ENCODE measurements at places on chromosomes 2 and 18.

DNA sequence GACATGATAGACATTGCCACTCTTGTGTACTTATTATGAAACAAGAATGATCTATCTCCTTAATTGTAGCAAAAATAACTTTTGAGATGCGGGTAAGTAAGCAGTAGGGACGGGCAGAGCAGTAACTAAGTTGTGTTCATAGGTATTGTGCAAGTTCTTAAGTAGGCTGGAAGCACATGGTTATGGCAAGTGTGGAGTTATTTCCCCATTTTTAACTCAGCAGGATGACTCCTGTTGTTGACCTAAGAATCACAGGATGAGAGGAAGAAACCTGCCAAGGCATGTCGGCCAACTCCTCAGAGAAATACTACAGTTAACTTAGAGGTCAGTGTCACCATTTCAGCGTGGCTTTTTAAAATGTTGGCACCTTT is 51.1 kb upstream of the FN1 start:
- no peak for DNase-seq

DNA sequence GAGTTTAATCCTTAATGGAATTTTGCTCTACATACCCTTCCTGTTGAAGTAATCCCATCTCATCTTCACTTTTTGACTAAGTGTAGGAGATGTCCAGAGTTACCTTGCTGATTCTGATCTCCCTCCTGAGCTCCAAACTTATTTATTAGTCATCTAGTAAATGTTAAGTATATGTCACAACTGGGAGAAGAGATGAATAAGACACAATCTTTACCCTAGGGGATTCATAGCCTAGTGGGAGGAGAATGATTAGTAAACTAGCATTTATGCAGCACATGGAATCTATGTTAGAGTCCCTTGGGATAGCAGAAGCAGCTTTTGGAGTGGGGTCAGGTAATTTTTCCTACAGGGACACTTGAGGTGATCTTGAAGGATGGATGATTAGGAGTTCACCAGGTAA is 20.7 kb downstream of the ACVR2A start:
- DNase-seq, result no peak

- no peak for DNase-seq
Observed at GRCh38 chr2:172998547-172999272, 76.9 kb upstream of the MAP3K20 start.

DNA sequence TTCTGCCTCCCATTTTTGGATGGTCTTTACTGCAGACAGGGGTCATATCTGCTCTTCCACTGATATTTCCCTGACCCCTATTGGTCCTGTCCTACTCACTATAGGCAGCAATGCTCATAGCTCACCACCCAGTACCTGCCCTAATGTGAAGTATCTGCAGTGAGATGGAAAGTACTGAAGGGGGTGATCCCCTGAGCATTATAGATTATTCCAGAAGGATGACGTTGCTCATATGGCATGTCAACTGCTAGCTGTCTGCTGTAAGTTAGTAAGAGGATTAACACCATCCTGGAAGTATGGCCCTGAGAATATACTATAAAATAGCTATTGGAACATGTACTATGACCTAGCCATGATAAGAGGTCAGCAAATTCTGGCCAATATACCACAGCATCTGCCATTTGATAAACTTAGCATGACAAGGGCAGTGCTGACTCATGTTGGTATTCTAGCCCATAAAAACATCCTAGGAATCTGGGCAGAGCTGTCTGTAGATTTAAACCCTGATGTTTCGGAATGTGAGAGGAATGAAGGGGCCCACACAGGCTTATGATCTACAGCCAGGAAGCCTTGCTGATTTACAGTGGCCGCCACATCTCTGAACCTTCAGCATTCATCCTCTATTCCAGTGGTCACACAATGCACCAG is 451.4 kb downstream of the TNS1 start:
- DNase-seq, result no peak

DNA sequence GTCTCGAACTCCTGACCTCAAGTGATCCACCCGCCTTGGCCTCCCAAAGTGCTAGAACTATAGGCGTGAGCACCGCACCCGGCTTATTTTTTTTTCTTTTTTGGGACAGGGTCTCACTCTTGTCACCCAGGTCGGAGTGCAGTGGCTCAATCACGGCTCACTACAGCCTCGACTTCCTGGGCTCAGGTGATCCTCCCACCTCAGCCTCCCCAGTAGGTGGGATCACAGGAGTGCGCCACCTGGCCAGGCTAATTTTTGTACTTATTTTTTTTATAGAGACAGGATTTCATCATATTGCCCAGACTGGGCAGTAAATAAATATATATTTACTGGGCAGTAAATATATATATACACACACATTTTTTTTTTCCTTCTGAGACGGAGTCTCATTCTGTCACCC is 2.6 kb downstream of the ATP5F1A start:
- DNase-seq, result no peak

DNA sequence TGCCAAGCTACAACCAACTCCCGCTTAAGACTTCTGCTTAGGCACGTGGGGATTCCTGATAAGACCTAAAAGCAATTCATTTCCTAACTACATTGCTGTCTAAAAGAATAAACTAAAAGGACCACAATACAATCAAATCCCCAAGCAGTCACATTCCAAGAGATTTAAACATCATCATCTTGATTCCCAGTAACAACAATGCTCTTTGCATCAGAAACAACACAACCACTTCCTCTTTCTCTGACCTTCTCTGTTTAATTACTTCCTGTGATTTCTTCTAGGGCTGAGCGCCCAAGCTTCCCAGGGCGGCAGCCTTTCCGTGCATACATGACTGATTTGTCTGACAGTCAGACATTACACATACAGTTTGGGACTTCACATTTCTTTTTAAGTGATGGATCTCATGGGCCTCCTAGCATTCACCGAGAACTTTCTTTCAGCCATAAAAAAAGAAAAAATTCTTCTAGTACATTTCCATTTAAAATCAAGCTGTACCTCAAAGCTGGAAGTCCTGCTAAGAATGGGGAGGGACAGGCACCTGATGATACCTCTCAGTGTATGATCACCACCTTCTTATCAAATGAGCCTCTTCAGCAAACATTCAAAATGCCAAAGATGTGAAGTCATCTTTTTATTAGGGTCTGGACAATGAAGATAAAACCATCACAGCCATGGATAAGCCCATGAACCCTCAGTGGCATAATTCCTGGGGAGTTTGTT is 11.5 kb downstream of the SPRED2 start:
- DNase-seq, result no peak

DNA sequence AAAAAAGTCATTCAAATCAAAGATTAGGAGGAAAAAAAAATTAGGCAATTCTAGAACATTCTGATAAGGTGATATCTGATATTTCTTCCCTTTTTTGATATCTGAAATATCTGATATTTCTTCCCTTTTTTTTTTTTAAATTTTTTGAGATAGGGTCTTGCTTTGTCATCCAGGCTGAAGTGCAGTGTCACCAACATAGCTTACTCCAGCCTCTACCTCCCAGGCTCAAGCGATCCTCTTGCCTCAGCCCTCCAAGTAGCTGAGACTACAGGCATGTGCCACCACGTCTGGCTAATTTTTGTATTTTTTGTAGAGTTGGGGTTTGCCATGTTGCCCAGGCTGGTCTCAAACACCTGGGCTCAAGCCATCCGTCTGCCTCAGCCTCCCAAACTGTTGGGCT is 33.9 kb downstream of the MEX3C start:
- no peak for DNase-seq

DNA sequence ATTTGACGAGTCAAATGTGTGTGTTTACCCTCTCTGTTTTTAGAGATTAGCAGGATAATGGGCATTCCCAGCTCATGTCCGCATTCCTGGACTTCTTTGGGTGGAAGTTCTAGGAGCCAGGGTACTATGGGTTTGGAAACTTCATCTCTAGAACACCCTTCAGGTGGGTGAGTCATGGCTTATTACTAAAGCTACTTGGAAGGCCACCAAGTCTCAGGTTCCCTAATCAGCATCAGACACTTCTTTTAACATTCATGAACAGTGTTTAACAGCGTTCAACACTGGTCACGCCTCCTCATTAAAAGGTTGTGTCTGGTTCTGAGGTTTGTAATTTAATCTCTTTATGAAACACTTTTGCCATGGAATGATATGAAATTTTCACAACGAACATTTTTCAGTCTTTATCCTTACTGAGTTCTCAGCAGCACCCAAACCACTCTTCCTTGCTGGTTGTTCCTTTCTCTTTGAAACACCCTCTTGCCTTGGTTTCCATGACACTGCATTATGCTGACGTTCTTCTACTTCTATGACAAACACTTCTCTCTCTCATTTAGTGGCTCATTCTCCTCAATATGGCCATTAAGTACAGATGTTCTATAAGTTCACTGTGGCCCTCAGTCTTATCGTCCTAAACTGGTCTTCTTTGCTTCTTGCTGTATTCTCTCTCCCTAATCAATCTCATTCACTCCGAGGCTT is 49.3 kb downstream of the MMADHC start:
- DNase-seq, result no peak

GRCh38 chr2:95274291-95275150 is at the start of gene PROM2:
PROM2 (plus strand) TSS chr2:95274449; CDS start chr2:95274586, 137 bp downstream.
- DNase-seq, result no peak

DNA sequence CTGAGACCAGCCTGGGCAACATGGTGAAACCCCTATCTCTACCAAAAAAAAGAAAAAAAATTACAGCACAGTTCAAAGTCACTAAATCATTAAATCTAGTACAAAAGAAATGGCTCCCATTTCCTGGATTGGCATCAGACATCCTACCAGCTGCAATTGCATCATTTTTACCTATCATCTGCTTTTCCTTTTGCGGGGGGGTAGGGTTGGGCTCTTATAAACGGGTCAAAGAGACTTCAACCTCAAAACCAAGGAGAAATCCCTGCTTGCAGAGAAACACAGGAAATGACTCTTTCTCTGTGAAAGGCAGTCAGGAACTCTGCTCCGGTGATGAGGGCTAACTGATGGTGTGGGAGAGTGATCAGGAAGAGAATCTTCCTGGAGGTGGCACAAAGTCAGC is 45.3 kb upstream of the RFX8 start:
- no peak for DNase-seq

GRCh38 chr2:48274040-48274439 is 255.9 kb upstream of the STON1 start:
- DNase-seq, result no peak

GRCh38 chr2:69620870-69621269 is 22.7 kb downstream of the AAK1 start:
- DNase-seq, result no peak

DNA sequence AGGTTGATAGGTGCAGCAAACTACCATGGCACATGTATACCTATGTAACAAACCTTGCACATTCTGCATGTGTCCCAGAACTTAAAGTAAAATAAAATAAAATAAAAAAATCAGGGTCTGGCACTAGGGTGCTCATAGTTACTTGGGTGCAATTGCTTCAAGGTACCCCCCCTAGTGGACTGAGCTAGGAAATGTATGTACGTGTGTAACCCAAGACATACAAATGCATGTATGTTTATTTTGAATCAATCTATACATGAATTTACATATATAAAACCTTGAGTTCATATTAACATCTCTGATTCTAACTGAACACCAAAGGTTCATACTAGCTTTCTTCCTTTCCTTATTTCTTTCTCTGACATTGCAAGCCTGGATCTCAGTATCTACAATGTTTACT is 51.5 kb downstream of the USP37 start:
- no peak for DNase-seq

DNA sequence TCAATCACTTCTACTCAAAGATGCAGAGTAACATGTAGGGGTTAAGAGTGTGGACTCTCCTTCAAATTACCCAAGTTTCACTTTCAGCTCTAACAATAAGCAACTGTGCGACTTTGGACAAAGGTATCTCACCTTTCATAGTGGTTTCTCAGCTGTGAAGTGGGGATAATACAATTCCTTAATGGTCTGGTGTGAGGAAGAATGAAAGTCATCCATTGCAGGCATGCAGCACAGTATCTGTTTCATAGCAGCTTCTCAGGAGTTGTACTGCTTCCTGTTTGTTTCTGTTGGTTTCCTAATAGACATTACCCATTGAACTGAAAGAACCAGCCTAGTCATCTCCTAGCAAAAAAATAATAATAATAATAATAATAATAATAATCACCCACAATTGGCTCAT is 74.4 kb downstream of the DDX18 start:
- DNase-seq, result no peak

DNA sequence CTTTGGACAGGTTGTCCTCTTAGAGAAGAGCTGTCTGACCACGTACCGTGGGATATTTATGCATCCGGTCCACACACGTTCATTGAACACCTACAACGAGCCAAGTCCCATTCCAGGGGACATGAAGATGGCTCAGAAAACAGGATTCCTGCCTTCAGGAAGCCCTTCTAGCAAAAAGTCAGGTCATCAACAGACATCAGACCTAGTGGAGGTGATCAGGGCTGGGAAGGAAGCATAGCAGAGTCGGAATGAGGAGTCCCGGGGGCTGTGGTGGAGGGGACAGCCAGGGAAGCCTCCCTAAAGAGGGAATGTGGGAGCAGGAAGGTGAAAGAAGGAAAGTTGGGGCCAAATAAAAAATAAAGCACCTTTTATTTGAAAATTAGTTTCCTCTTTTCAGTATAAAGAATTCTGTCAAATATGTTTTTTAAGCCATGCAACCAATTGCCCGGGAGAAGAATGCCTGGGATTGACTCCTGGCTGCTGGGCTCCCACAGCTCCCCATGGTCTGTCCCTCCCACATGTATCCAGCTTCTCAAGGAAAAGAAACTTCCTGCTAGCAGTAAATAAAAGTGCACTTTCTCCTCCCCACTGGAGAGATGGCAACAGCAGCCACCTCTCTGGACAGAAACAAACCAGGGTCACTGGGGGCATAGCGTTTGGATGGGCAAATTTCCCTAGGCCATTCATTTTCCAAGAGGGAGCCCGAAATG is 144.8 kb downstream of the SMAD7 start:
- DNase-seq, result no peak

GRCh38 chr2:148998165-148998830 is 40.2 kb upstream of the LYPD6B start:
- no peak for DNase-seq

GRCh38 chr2:126886211-126886915 is 12.3 kb upstream of the TEX51 start:
- peak; percentile 24 for DNase-seq

DNA sequence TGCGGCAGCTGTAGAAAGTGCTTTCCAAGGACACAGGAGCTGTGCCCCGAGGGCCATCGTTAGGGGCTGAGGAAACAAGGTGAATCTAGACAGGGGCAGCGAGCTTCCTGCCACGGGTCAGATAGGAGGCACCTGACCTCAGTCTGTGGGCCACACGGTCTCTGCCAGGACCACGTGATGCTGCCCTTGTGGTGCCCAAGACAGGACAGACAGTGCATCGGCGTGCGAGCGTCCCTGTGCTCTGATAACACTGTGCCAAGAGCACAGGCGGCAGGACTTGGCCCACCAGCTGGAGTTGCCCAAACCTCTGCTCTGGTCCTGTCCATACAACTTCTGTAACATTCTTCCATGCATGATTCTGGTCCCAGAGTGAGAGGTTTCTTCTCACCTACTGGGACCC is 225.4 kb downstream of the TWIST2 start:
- DNase-seq, result no peak

- DNase-seq, result no peak
Observed at GRCh38 chr18:2896990-2897389, 50.2 kb downstream of the EMILIN2 start.

DNA sequence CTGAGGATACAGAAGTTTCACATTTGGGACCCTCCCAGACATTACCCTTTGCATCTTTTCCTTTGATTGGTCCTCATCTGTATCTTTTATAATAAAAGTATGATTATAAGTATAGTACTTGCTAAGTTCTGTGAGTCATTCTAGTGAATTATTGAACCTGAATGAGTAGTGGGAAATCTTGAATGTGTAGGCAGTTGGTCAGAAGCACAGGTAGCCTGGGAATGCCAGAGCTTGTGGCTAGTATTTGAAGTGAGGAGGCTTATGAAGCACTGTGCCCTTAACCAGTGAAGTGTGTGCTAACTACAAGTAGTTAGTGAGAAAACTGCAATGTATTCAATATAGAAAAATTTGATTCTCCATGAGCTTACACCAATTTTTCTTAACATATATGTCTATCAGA is 257.6 kb downstream of the GRB14 start:
- no peak for DNase-seq

Data from C1 segment of cervical spinal cord (tissue), 14 donors.